ENCODE measurements at places on chromosomes 5 and 9.

DNA sequence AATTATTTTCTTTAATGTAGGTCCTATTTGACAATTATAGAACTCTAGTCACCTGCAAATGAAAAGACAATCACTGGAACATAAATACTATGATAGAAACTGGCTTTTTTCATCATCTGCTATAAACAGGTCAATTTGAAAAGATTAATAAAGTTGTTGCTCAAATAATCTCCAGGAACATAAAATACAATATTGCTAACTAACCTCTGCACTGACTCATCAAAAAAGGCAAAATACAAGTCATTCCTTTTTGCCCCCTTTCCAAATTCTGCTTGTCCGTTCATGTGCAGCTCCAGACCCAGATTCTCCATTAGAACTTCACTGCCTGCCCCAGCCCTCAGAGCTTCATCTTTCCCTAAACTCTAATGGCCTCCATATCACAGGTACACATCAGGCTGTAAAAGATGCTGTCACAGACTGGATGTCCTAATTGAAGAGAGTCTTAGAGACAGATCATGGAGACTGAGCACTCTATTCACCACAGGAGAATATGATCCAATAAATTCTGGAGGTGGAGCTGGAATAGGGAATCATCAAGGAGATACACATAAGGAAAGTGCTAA, 1.6 kb downstream of the DCTN4 start:
- DNase-seq, result no peak

- DNase-seq, result no peak
These were observed 469.8 kb downstream of the ACTL7B start for GRCh38 chr9:108386032-108386431.

DNA sequence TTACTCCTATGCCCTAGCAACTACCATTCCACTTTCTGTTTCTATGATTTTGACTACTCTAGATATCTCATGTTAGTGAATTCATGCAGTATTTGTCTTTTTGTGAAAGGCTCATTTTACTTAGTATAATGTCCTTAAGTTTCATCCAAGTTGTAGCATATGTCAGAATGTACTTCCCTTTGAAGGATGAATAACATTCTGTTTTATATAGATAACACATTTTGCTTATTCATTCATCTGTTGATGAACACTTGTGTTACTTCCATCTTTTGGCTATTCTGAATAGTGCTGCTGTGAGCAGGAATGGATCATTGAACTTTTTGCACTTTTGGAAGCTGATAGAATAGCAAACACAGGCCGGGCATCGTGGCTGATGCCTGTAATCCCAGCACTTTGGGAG, 140.2 kb upstream of the MYO10 start:
- DNase-seq, result no peak

- DNase-seq, result no peak
These were observed 458.7 kb downstream of the CDH9 start for GRCh38 chr5:26579712-26580111.

DNA sequence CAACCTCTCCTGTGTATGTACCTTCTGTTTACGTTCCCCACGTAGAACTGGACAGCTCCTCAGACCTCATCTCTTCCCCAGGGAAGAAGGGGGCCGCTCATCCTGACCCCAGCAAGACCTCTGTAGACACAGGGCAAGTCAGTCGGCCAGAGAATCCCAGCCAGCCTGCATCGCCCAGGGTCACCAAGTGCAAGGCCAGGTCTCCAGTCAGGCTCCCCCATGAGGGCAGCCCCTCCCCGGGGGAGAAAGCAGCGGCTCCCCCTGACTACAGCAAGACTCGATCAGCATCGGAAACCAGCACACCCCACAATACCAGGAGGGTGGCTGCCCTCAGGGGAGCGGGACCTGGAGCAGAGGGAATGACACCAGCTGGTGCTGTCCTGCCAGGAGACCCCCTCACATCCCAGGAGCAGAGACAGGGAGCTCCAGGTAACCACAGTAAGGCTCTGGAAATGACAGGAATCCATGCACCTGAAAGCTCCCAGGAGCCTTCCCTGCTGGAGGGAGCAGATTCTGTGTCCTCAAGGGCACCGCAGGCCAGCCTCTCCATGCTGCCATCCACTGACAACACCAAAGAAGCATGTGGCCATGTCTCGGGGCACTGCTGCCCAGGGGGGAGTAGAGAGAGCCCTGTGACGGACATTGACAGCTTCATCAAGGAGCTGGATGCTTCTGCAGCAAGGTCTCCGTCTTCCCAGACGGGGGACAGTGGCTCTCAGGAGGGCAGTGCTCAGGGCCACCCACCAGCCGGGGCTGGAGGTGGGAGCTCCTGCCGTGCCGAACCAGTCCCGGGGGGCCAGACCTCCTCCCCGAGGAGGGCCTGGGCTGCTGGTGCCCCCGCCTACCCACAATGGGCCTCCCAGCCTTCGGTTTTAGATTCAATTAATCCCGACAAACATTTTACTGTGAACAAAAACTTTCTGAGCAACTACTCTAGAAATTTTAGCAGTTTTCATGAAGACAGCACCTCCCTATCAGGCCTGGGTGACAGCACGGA, 86.7 kb downstream of the GOLPH3 start:
- DNase-seq, result no peak

DNA sequence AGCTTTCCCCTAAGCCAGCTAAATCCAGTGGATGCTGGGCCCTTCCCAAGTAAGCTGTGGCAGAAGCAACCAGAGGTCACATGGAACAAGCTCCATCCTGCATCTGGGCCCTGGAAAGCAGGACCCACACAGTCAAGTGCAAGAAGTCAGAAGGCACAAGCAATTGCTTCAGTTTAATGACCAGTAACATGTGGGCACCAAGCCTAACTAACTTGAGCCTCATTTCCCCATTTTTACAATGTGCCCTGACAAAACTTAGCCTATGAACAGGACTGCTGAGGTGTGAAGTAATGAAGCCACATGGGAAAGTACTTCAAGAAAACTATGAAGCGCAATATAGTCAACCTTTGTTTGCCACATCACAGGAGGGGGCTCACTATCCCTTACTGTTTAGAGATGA, 90.5 kb downstream of the TLE1 start:
- no peak for DNase-seq

- no peak for DNase-seq
These were observed 401.5 kb downstream of the EFNA5 start for GRCh38 chr5:107269256-107269655.

- no peak for DNase-seq
These were observed at the start of gene FAM240B for GRCh38 chr9:38720083-38720745. Gene FAM240B, minus strand, starts transcription at chr9:38720133. Its CDS starts 16,134 bp downstream, at chr9:38703999.

- no peak for DNase-seq
These were observed 1167.7 kb downstream of the MAT2B start for GRCh38 chr5:164672931-164673694.

Measured in substantia nigra (tissue), 51 donors.